Fibroblast of villous mesenchyme (primary cell): ENCODE measurements at places on chromosomes 12 and 14. TPM values are rescaled to one million over a fixed set of nuclear protein-coding genes. Genes with fewer than 3 reads are reported as not detected.

ANKRD33 gene
- not detected in 2 replicates for total RNA-seq

GZMH gene
- not detected in 2 replicates for total RNA-seq

TMPRSS12 gene
- under 0.01 TPM in 1 of 2 replicates, not detected in the other for total RNA-seq

CMTM5 gene
- total RNA-seq: not detected in 2 replicates

PROX2 gene
- under 0.01 TPM in 1 of 2 replicates, not detected in the other for total RNA-seq

SMCO2 gene
- total RNA-seq: under 0.01 TPM in 1 of 2 replicates, not detected in the other

ESRRB gene
- total RNA-seq: not detected in 2 replicates

ING4 gene
- 23.8 and 25.5 TPM in 2 replicates for total RNA-seq

OR10G3 gene
- total RNA-seq: not detected in 2 replicates

GRCh38 chr12:53200458-53201176 lies 6.4 kb downstream of the ITGB7 start:
- no peak for DNase-seq

DNA sequence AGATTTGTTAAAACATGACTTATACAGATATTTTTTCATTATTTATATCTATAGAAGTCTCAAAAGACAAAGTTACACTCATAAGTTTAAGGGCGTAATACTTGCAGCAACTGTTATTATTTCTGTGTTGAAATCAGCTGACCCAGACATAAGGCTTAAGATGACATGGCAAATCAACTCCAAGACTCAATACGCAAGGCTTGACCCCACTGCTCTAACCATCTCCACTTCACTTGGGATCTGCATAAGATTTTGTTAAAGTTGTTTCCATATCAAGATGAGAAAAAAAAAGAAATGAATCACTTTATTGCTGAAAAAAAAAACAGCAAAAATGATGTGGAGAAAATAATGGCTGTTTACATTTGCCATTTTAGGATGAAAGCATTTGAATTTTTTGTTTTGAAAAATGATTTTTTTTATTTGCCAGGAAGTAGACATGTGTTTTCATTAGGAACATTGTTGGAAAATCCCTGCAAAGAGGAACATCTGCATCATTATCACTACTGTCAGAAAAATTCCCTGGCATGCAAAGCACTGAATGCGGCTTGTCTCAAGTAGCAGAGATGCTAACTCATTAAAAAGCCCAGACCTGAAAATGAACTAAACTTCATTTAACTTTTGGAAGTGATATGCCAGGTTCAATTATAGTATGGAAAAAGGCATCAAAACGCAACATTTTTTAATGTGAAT lies 73.5 kb downstream of the LIN7A start:
- peak; percentile 64 for DNase-seq

GRCh38 chr12:6465467-6466183 lies 4.9 kb downstream of the VAMP1 start:
- peak; percentile 78 for DNase-seq

GRCh38 chr14:79581912-79582576 lies 629.3 kb downstream of the DIO2 start:
- DNase-seq: no peak
